ENCODE measurements at places on chromosomes 4 and X.

DNA sequence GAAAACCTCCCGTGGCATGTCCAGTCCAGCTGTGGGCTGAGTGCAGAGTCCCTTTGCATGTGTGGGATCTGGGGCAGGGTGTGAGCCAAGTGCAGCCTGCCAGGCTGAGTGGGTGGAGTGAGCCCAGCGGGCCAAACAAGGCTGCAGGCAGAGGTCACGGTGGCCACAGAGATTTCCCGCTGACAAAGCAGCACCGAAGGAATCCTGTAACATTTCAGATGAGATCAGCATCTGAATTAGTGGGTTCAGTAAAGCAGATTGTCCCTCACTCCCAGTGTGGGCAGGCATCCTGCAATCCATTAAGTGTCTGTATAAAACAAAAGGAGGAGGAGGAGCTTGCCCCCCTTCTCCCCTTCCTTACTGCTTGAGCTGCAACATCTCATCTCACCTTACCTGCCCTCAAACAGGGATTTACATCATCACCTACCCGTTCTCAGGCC is 324.4 kb downstream of the FAT4 start:
- no peak for DNase-seq

DNA sequence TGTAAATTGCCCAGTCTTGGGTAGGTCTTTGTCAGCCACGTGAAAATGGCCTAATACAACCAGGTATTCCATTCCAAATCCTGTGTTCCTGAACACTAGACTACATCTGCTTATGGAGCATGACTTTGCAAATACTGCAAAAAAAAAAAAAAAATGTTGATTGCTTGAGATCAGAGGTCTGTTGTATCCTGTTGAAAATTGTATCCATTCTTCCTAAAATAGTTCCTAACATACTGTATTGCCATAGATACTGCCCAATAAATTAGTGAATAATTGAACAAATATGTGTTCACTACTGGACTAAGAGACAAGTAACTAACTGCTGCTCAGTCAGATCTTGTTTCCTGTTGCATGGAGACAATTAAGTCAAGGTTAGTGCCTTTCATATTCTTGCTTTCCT is 164.3 kb upstream of the PABPC4L start:
- no peak for DNase-seq

- DNase-seq = peak; percentile 79
Observed at GRCh38 chrX:12978205-12979025, 3.5 kb downstream of the TMSB4X start.

GRCh38 chr4:87677731-87678130 is 27.7 kb downstream of the DMP1 start:
- DNase-seq = no peak

GRCh38 chr4:6337331-6337935 is 67.8 kb downstream of the WFS1 start:
- no peak for DNase-seq

- DNase-seq = no peak
Observed at GRCh38 chr4:92104506-92104905, 199.3 kb upstream of the GRID2 start.

GRCh38 chr4:41719417-41719816 is 29.1 kb downstream of the PHOX2B start:
- DNase-seq = no peak

- no peak for DNase-seq
Observed at GRCh38 chr4:37393889-37394288, 149.3 kb downstream of the NWD2 start.

DNA sequence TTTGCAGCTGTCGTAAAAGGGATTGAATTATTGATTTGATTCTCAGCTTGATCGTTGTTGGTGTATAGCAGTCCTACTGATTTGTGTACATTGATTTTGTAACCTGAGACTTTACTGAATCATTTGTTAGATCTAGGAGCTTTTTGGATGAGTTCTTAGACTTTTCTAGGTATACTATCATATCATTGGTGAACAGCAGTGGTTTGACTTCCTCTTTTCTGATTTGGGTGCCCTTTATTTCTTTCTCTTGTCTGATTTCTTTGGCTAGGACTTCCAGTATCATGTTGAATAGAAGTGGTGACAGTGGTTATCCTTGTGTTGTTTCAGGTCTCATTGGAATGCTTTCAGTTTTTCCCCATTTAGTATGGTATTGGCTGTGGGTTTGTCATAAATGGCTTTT is 8.4 kb downstream of the APOOL start:
- DNase-seq = no peak

- DNase-seq = no peak
Observed at GRCh38 chrX:30654989-30655607, 1.9 kb downstream of the GK start.

DNA sequence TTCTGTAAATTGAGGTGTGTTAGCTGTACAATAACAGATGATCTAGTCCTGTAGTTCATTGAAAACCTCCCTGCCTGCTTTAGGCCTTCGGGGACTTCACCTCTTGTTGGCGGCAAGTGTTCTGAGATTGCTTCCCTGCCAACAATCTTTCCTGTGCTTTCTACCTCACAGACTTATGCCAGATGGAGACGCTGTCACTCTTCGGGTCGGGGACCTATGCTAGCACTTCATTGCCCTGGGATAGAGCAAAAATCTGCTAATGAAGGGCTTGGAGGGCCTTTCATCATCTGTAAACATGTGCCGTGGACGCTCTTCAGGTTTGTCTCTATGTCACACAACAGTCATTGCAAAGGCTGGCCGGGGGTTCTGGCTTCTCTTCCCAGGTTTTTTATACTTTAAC is 4.7 kb upstream of the PDLIM3 start:
- DNase-seq = no peak

DNA sequence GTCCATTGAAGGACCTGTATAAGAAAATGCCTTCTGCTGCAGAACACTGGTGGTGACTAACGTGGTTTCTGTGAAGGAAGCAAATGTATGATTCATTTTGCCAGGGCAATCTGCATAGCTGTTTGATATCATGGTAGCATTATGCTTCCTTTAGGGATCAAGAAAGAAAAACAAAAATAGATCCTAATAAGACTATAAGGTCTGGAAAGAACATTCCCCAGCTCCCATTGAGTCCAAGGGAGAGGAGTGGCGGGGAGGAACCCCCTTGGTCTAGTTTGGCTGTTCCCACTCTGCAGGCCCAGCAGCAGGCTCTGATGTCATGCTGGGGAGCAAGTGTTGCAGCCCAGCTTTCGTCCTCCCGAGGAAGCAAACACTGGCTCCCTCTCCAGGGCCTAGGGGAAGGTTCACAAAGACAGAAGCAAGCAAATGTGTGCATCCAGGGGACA is 154.5 kb upstream of the GALNT7 start:
- peak; percentile 24 for DNase-seq

DNA sequence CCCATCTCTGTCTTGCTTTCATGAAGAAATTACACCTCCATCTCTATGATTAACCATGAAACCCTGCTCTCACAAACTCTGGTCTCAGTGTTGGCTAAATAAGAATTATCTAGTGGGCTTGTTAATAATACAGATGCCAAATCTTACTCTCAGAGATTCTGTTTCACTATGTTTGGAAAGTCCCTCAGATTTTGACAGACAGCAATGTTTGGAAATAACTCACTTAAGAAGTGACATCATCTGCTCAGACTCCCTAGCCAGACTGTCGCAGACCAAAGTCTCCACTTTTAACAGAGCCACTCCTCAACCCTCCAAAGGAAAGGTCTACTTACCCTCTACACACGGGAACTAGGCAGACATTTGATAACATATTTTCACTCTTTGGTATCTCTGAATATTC is 328.5 kb upstream of the FGF16 start:
- no peak for DNase-seq

- no peak for DNase-seq
Observed at GRCh38 chr4:107902715-107903114, 28.6 kb upstream of the CYP2U1 start.

DNA sequence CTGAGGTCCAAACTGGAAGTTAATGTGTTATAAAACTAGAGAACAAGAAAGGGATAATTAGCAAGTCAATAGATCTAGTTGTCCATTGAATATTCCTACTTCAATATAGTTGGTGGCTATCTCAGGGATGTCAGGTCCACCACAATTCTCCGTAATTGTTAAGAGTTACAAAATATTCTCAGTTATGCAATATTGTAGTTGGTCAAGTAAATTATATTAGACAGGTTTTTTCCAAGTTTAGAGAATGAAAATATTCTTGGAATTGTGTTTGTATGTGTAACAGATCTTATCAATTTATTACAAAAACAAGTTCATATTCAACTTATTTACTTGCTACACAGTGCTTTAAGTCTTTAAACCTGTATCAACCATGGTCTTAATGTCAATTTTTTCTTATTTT is 547.4 kb downstream of the SPRY1 start:
- DNase-seq = no peak

All from OCI-LY7 (cell line).